ENCODE measurements at places on chromosomes 13 and 19.

- peak; percentile 73 for DNase-seq
Measured at GRCh38 chr19:13952931-13953531, 722 bp downstream of the DCAF15 start.

GRCh38 chr19:56076498-56076897 is 44.6 kb downstream of the ZNF787 start:
- peak; percentile 58 for DNase-seq

DNA sequence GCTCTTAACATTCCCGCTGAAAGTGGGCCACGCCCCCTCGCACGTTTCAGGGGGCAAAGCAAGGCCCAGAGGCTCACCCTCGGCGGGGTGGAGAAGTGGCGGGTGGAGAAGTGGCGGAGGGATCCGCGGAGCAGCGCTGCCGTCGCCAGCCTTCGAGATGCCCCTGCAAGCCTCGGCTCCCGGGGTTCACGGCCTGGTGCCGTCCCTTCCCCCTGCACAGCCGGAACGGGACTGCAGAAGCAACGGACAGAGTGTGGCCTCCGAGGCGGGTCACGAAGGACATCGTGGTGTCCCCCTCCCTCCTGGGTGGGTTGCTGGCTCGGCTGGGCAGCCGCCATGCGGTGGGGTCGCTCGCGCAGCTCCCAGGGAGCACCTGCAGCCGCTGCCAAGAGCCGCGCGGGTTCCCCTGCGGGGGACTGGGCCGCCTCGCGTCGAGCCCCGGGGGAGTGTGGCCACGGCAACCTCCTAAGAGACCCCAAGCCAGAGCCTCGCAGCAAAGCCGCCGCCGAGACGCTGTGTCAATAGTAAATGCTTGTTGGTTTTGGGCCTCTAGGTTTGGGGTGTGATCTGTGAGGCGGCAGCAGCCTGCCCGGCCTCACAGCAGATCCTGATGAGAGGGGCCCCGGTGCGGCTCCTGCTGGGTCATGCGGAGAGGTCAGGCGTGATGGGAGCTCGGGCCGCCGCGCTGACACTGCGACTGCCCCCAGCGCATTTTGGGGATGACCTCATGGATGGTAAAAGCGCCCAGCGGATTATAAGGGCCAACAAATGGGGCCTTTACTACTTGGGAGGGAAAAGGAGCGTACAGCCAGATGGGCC is 5.5 kb downstream of the TPGS1 start:
- peak; percentile 32 for DNase-seq

GRCh38 chr19:13942023-13942684 is 3.9 kb upstream of the PODNL1 start:
- no peak for DNase-seq

- no peak for DNase-seq
Measured at GRCh38 chr13:36966404-36966803, 32.7 kb downstream of the ALG5 start.

- DNase-seq: no peak
Measured at GRCh38 chr19:15519433-15519976, 11.2 kb downstream of the CYP4F22 start.

GRCh38 chr13:112873851-112874750 is 94.9 kb upstream of the MCF2L start:
- DNase-seq: peak; percentile 82

DNA sequence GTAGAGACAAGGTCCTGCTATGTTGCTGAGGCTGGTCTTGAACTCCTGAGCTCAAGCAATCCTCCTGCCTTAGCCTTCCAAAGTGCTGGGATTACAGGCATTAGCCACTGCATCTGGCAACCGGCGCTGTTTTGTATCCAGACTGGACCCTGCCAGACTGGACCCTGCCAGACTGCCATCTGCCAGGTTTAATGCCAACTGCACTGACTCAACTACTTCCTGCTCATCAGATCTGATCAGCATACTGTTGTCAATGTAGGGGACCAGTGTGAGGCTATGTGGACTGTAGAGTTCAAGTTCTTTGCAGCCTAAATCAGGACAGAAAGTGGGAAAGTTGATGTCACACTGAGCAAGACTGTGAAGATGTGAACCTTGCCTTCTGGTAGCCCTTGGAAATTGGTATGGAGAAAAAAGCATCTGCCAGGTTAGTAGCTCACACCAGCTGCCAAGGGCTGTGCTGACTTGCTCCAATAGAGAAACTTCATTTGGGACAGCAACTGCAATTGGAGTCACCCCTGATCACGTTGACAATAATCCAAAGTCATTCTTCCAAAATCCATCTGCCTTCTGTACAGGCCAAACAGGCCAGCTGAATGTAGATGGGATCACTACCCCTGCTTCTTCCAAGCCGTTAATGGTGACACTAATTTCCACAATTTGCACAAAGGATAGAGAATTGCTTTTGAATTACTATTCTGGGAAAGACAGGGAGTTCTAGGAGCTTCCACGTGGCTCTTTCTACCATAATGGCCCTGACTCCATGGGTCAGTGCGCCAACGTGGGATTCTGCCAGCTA is 36.8 kb upstream of the ATP1A3 start:
- DNase-seq: peak; percentile 64

DNA sequence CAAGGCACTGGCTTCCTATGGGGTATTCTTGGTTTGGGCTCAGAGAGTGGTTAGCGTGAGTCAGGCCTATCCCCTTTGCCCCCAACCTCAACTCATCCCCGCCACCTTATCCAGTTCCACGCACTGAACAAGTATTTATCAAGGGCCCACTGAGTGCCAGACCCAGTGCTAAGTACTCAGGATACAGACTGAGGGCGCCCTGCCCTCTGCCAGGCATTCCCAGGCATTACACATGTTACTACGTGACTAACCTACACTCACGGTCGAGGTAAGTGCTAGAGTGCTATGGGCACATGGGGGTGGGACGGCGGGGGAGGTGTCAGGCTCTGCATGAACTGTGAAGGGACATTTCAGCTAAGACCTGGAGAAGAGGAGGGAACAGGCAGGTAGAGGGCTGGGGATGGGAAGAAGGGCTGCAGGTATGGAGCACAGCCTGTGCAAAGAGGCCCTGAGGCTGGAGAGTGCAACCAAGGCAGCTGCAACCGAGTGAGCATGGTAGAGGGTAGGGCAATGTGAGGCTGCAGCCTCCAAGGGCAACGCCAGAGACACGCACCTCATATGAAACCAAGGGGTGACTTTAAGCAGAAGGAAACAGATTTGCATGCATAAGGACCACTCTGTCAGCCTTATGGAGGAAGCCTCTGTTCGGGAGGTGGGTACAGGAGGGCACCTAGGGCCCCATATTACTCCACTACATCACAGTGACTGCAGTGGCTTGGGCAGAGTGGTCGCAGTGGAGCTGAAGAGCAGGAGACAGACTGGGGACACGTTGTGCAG is 22.5 kb downstream of the DHRS12 start:
- no peak for DNase-seq

DNA sequence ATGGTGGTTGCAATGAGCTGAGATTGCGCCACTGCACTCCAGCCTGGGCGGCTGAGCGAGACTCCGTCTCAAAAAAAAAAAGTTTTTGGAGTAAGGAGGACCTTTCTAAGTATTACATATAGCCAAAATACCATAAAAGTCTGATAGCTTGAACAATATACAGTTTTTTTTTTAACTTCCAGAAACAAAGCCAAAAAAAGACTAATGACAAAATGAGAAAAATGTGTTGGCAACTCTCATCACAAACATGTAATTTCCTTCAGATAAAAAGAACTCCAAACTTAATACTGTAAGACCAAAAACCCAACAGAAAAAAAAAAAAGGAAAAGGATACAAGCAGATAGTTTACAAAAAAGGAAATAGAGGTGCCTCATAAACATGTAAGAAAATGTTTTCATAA is 68.2 kb upstream of the MED4 start:
- DNase-seq: peak; percentile 53

GRCh38 chr13:20342311-20342710 is 110.2 kb upstream of the GJB6 start:
- no peak for DNase-seq

DNA sequence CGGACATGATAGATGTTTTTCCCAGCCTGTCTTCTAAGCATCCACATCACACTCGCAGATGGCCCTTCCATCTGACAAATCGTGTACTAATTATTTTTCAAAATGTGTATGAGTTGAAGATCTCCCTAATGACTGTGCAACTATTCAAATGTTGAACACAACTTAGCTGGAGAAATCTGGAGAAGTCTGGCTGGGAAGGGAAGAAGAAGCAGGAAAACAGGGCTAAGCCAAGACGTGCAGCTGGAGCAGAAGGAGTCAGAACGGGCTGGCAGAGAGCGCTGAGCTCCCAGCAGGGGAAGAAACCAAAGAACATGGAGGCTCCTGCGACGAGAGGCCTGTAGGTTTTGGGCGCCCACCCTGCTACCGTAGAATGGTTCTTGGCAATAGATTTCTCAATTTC is 13.2 kb upstream of the LATS2 start:
- peak; percentile 93 for DNase-seq

DNA sequence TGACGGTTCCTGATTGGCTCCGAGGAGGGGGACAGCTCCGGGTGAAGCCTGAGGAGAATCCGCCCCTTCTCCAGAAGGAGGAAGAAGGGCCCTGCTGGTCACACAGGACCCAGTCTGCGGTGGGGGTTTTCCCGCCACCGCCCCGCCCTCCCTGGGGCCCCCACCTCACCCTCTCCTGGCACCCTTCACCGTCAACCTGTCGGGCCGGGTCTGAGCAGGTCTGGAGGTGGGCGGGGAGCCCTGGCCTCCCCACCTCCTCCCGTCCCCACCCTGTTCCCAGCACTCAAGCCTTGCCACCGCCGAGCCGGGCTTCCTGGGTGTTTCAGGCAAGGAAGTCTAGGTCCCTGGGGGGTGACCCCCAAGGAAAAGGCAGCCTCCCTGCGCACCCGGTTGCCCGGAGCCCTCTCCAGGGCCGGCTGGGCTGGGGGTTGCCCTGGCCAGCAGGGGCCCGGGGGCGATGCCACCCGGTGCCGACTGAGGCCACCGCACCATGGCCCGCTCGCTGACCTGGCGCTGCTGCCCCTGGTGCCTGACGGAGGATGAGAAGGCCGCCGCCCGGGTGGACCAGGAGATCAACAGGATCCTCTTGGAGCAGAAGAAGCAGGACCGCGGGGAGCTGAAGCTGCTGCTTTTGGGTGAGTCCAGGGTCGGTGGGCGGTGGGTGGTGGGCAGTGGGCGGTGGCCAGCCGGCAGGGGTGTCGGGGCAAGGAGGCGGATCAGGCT is at the start of gene GNA15:
TSS of gene GNA15 (plus strand) at position 73 of the 723 bp plus-strand sequence. CDS start at position 491, 418 bp downstream.
- peak; percentile 34 for DNase-seq

DNA sequence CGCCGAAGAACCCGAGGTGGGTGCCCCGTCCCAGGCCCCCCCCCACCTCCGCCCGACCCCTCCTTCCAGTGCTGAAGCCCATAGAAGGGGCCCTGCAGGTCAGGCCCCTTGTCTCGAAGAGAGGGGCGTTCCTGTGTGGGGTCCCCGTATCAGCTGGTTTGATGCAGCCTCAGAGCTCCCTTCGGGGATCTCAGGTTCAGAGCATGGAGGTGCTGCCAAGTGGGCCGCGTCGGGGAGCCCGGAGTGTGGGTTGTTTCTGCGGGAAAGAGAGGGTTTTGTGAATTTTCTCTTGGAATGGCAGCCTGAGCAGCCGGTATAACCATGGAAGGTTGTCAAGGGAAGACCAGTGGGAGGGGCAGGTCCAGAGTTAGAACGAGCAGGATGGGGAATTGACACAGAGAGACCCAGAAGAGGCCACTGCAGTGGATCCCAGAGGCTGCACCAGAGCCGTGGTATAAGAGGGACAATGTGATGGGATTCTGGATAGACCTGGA is 384 bp downstream of the TRAPPC2B start:
- peak; percentile 58 for DNase-seq

DNA sequence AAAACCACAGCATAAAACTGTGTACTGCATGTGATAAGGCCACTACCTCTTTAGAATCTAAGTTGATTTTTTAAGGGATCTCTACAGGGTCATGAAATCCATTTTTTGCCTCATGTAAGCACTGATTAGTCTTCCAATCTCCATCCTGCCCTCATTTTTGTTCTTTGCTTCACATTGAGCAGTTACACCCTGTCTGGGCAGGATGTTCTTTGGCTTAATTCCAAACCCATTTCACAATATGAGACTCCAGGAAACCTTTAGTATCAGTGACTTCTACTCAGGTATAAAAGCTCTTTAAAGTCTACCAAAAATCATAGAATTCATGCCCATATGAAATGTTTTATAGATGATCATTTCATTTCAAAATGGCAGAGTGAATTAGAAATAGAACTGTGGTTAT is 592.6 kb downstream of the TBC1D4 start:
- no peak for DNase-seq

- DNase-seq: no peak
Measured at GRCh38 chr13:40534456-40534855, 132.0 kb downstream of the FOXO1 start.

GRCh38 chr19:55225415-55225958 is 3.1 kb downstream of the TMEM86B start:
- no peak for DNase-seq

DNA sequence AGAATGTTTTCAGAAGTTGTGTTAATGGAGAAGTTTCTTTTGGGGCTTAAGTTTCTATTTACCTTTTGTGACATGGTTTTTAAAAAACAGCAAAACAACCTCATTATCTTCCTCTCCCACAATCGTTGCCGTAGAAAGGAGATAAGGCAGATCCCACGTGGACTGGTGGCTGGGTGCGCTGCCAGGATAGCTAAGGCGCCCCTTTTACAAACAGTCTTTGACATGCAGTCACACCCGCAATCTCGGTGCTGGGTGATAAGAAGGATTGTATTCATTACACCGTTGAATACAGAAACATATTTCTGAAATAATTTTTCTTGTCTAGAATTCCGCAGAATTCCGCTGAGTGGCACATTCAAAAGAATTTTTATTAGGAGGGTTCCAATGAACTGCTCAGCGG is 271.1 kb downstream of the UQCRFS1 start:
- DNase-seq: no peak

DNA sequence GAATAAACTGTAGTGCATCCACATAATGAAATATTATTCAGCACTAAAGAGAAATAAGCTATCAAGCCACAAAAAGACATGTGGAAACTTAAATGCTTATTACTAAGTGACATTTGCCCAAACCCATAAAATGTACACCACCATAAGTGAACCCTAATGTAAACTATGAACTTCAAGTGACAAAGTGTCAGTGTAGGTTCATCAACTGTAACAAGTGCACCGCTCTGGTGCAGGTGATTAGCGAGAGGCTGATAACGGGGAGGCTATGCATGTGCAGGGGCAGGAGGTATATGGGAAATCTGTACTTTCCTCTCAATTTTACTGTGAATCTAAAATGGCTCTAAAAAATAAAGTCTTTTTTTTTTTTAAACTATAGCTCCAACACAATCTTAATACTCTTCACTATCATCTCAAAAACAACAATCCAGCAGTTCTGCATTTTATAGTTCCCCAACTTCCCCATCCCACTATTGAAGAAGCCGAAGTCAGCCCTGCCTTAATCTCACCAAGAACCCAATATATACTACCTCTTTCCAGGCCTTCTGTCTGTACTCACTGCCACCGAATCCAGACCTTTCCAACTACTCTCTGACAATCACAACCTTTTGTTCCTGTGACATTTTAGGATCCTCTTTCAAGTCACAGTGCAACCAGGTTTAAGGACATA is 22.6 kb downstream of the ELF1 start:
- DNase-seq: peak; percentile 32

DNA sequence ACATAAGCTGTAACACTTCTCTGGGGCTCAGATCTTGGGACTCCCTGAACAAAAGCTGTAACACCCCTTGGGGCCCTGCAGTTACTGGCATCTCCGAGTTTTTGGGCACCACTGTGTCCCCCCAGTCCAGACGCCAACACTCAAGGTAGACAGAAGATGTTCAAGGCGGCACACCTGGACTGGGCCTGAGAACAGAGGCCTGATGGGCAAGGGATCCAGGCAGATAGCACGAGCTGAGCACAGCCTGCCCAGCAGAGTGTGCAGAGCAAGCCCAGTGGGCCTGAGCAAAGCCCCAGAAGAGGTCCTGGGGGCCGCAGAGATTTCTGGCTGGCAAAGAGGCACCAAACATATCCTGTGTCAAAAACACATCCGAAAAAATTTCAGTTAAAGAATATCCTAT is 1163.3 kb upstream of the PRR20A start:
- DNase-seq: no peak

GRCh38 chr13:23848646-23849141 is 40.5 kb downstream of the MIPEP start:
- DNase-seq: no peak
